Uterine smooth muscle cell (primary cell): ENCODE measurements at places on chromosomes 1 and 21. TPM values are rescaled to one million over a fixed set of nuclear protein-coding genes. Genes with fewer than 3 reads are reported as not detected.

Gene FOXO6
- total RNA-seq: under 0.01 TPM in 1 of 2 replicates, not detected in the other

Gene XKR8
- 4.5 and 5.4 TPM in 2 replicates for total RNA-seq

Gene NCF2
- total RNA-seq: 0.11 and 0.87 TPM in 2 replicates

Gene SERTAD4
- 0.33 and 1.4 TPM in 2 replicates for total RNA-seq

Gene KCNE2
- not detected in 2 replicates for total RNA-seq

Gene TFF2
- not detected in 2 replicates for total RNA-seq

Gene ATP1A4
- not detected in 2 replicates for total RNA-seq

Gene KRTAP21-2
- not detected in 2 replicates for total RNA-seq

Gene RBP7
- not detected in 2 replicates for total RNA-seq

Gene CALML6
- total RNA-seq: 0.22 and 0.25 TPM in 2 replicates

Gene EXO1
- total RNA-seq: 6.2 and 22.9 TPM in 2 replicates

Gene FGR
- total RNA-seq: not detected in 2 replicates

Gene SAMSN1
- not detected in 2 replicates for total RNA-seq

Gene CNTN2
- 0.12 TPM in 1 of 2 replicates, not detected in the other for total RNA-seq

Gene MYBPH
- total RNA-seq: 0.11 and 0.75 TPM in 2 replicates

Gene ZNF593OS
- total RNA-seq: not detected in 2 replicates

Gene LCK
- not detected in 2 replicates for total RNA-seq

Gene HYI
- total RNA-seq: 33.6 and 46.8 TPM in 2 replicates

Gene SLC44A5
- 0.22 and 0.25 TPM in 2 replicates for total RNA-seq

Gene ENAH
- total RNA-seq: 61.8 and 72.2 TPM in 2 replicates

Gene LORICRIN
- total RNA-seq: not detected in 2 replicates

Gene KPRP
- total RNA-seq: not detected in 2 replicates

Gene VHLL
- total RNA-seq: not detected in 2 replicates

Gene TOMM40L
- 9.2 and 13.2 TPM in 2 replicates for total RNA-seq

Gene PDPN
- 1.5 and 15.9 TPM in 2 replicates for total RNA-seq

Gene NECTIN4
- total RNA-seq: 0.11 and 0.25 TPM in 2 replicates

Gene COL9A2
- total RNA-seq: 0.55 and 1.00 TPM in 2 replicates

Gene AMY1C
- total RNA-seq: not detected in 2 replicates

Gene TARBP1
- 25.5 and 29.5 TPM in 2 replicates for total RNA-seq

Gene MAN1C1
- total RNA-seq: 2.4 and 12.2 TPM in 2 replicates

Gene HHAT
- total RNA-seq: 1.9 and 6.6 TPM in 2 replicates

Gene ERO1B
- total RNA-seq: 3.1 and 16.1 TPM in 2 replicates

Gene CASQ1
- total RNA-seq: 0.25 TPM in 1 of 2 replicates, not detected in the other

Gene BCAR3
- 48.7 and 53.7 TPM in 2 replicates for total RNA-seq

Gene SPAG17
- 0.22 TPM in 1 of 2 replicates, not detected in the other for total RNA-seq

Gene ANKRD35
- 2.1 and 2.5 TPM in 2 replicates for total RNA-seq

Gene PTGFRN
- 12.4 and 13.1 TPM in 2 replicates for total RNA-seq

Gene FYB2
- not detected in 2 replicates for total RNA-seq

Gene NTMT2
- total RNA-seq: not detected in 2 replicates
